ENCODE measurements at places on chromosomes 12 and 14.

DNA sequence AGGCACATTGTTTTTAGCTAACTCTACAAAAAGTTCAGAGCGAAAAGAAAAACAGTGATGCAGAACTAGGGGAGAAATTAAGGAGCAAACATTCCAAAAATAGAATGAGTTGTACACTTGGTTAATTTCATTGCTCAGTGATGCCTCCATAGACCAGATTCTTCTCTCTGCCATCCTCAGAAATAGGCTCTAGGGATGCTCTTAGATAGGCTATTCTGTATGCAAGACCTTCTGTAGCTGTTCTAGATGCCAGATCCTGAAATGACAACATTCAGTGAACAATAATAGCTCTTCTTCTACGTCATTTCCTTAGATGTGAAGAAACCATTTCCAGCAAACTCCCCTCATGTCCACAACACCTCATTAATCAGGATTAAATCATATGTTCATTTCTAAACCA lies 466.3 kb downstream of the DIO2 start:
- no peak for DNase-seq

- no peak for DNase-seq
Measured at GRCh38 chr12:124653169-124653931, 85.9 kb upstream of the NCOR2 start.

GRCh38 chr14:38209572-38210557 lies 2.2 kb downstream of the SSTR1 start:
- no peak for DNase-seq

GRCh38 chr14:46480817-46481216 lies 170.8 kb downstream of the RPL10L start:
- no peak for DNase-seq

Measured in stimulated activated CD8-positive, alpha-beta memory T cell treated with anti-CD3 and anti-CD28 coated beads, Interleukin-12 subunit alpha, Interleukin-12 subunit beta, amount 100 ng/mL, for 4 hours (primary cell).